ENCODE measurements at places on chromosomes 6 and 20. TPM values are rescaled to one million over a fixed set of nuclear protein-coding genes. Genes with fewer than 3 reads are reported as not detected.

DNA sequence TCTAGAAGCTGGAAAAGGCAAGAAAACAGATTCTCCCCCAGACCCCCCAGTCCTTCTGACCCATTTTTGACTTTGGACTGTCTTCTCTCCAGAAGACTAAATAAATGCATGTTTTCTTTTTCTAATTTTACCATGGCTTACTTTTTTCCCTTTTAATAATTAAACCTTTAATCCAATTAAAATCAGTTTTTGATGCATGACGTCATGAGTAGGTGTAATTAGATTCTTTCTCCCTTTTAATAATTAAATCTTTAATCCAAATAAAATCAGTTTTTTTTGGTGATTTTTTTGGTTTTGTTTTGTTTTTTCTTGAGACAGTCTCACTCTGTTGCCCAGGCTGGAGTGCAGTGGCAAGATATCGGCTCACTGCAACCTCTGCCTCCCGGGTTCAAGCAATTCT lies 13.2 kb upstream of the NCOA5 start:
- no peaks in the 10 kb centered on the region for H3K4me1 ChIP-seq
- H3K36me3 ChIP-seq, result no peaks in the 10 kb centered on the region
- no peak for DNase-seq

DNA sequence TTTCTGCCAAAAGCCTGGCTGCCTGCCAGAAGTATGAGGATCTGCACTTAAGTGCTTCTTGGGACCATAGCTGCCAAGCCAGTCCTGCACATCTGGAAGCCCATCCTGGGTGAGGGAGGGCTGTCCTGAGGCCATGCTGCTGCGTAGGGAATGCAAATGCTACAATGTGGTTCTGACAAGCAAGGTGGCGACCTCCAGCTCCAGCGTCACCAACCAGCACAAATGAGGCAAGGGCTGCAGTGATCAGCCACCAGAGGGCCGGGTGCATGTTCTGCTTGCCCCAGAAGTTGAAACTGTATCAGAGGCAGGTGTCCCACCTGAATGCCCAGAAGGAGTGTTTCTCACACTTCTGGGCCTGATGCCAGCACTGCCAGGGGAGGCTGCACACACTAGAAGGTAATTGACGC lies 99.1 kb upstream of the KCNQ5 start:
- H3K36me3 ChIP-seq, result no peaks in the 10 kb centered on the region
- no peak overlapping the region for H3K4me3 ChIP-seq
- no peaks in the 10 kb centered on the region for H3K27me3 ChIP-seq
- no peaks in the 10 kb centered on the region for H3K4me1 ChIP-seq
- no peak overlapping the region for H3K27ac ChIP-seq

GGTLC1 gene
- total RNA-seq, result not detected

- H3K27ac ChIP-seq, result no peak overlapping the region
- no peaks in the 10 kb centered on the region for H3K27me3 ChIP-seq
- H3K4me1 ChIP-seq, result peaks cover 5% of the 10 kb centered on the region
- H3K36me3 ChIP-seq, result no peaks in the 10 kb centered on the region
Observed at GRCh38 chr20:59453759-59454560, 150.4 kb upstream of the PHACTR3 start.

DNA sequence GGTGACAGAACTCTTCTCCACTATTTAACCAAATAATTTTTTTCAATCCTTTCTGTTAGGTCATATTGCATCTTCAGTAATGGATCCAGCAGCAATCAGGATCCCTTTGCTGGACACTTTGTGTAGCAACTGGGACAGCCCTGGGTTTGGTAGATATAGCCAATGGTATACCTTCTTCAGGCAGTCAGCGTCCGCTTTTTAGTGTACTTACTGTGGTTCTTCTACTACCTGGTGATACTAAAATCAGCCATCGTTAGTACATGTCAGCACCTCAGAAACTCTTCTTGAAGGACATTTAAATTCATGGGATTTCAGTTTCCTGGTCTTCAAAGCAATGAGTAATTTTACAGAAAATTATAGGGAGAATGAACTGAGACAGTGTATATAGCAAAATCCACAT lies 93.5 kb downstream of the ADGRG6 start:
- no peaks in the 10 kb centered on the region for H3K4me1 ChIP-seq
- DNase-seq, result no peak
- H3K27me3 ChIP-seq, result no peaks in the 10 kb centered on the region
- no peak overlapping the region for H3K27ac ChIP-seq

DNA sequence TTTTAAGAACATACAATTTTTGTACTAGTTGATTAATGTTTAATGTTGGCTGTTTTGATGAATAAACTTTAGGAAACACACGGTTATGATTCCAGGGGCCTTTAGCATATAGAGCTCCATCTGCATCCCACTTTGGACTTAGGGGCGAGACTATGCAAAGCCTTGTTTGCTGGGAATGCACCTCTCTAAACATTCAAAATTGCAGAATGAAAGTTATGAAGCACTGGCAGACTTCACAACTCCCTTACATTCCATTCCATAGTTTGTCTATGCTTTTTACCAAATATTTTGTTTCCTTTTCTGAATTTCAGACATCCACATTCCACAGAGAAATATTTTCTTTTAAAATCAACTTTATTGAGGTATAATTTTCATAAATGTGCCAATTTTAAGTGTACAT lies 10.3 kb upstream of the TCP11 start:
- H3K36me3 ChIP-seq, result no peaks in the 10 kb centered on the region
- no peaks in the 10 kb centered on the region for H3K4me1 ChIP-seq
- no peak for DNase-seq

DNA sequence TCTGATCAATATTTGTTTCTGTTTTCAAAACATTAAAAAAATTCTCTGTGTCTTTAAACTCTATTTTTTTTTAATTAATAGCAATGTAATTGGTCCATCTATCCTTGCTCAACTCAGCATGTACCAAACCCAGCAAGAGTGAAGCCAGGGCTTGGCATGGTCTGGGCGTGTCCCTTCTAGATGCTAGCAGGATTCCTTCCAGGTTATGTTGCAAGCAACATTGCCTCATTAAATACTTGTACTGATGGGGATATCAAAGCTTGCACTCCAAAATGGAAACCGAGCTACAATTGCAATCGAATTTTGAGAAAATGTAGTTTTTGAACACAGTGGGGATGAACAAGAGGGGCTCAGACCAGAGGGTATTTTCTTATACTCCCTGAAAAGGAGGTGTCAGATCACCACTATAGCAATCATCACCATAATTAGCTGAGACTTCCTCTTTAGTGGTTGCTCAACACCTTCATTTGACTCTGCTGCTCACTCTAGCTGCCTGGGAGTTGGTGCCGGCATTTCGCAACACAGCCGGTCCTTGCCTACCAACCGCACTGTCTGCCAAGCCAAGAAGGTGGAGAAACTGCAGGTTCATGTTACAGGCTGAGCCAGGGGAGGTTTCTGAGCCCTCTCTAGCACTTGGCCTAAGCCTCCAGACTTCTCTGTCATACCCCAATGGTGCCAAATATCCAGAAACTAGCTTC lies 67.8 kb upstream of the RALGAPA2 start:
- no peak overlapping the region for H3K4me3 ChIP-seq
- no peaks in the 10 kb centered on the region for H3K36me3 ChIP-seq
- no peaks in the 10 kb centered on the region for H3K27me3 ChIP-seq
- DNase-seq, result peak; percentile 87
- no peaks in the 10 kb centered on the region for H3K4me1 ChIP-seq
- peak overlapping the region; percentile 58 for H3K27ac ChIP-seq

KCNK16 gene
- total RNA-seq, result not detected

GRCh38 chr6:12291071-12291838 lies 1.1 kb downstream of the EDN1 start:
- no peaks in the 10 kb centered on the region for H3K4me1 ChIP-seq
- no peak for DNase-seq
- H3K4me3 ChIP-seq, result peak overlapping the region; percentile 49
- no peaks in the 10 kb centered on the region for H3K27me3 ChIP-seq
- no peaks in the 10 kb centered on the region for H3K36me3 ChIP-seq
- H3K27ac ChIP-seq, result peak overlapping the region; percentile 57

DNA sequence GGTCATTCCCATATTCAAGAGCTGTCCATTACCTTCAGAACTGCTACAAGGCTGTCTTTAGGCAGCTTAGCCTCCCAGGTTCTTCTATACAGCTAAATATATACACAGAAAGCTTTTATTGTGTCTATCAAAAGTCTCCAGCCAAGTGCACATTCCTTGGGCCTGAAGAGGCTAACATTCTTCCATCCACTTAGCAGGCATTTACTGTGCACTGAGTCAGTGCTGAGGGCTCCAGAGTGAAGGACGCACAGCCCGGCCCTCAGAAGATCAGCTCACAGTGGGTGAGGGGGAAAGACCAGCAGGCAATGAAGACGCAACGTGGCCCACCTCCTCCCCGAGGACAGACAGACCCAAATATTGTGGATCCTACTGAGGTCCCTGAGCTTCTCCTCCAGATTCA lies 569.9 kb downstream of the CDH26 start:
- H3K27ac ChIP-seq, result no peak overlapping the region
- H3K36me3 ChIP-seq, result no peaks in the 10 kb centered on the region
- no peaks in the 10 kb centered on the region for H3K4me1 ChIP-seq
- DNase-seq, result no peak
- H3K4me3 ChIP-seq, result no peak overlapping the region
- no peaks in the 10 kb centered on the region for H3K27me3 ChIP-seq

- no peaks in the 10 kb centered on the region for H3K4me1 ChIP-seq
- DNase-seq, result no peak
- no peak overlapping the region for H3K27ac ChIP-seq
- no peaks in the 10 kb centered on the region for H3K27me3 ChIP-seq
- no peak overlapping the region for H3K4me3 ChIP-seq
- no peaks in the 10 kb centered on the region for H3K36me3 ChIP-seq
Observed at GRCh38 chr6:1786455-1787453, 177.0 kb downstream of the FOXC1 start.

- no peak overlapping the region for H3K27ac ChIP-seq
- no peaks in the 10 kb centered on the region for H3K27me3 ChIP-seq
- H3K4me1 ChIP-seq, result no peaks in the 10 kb centered on the region
Observed at GRCh38 chr6:22657352-22657980, 88.1 kb downstream of the HDGFL1 start.

SIGLEC1 gene
- total RNA-seq, result 3.9 TPM

DNA sequence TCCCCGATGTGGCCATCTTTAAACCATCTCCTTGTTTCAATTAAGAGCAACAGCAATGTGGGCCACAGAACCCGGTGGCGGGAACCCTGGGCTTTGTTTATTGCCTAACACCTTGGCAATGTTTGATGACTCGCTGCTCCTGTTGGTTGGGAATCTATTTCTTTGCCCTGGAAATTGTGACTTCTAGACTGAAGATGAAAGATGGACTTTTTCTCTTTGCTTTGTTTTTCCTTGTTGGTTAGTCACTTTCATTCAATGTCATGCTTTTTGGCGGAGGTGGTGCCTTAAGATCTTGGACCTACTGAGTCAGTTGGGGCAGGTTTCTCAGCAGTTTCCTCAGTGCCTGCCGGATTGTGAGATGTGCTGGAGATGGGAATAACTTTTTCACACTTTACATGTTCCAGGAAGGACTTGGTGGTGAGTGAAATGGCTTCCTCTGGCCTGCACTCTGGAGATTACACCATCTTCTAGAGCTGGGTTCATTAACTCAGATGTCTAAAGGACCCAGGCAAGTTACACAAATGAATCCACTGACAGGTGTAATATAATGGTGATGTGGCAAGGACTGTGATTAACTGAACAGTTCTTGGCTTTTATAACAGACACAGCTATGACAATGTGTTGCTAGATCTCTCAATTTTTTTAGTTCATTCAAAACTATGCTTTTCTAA lies 56.3 kb downstream of the TSHZ2 start:
- H3K27ac ChIP-seq, result no peak overlapping the region
- H3K4me3 ChIP-seq, result no peak overlapping the region
- no peak for DNase-seq
- no peaks in the 10 kb centered on the region for H3K36me3 ChIP-seq

GRCh38 chr6:162821102-162821501 lies 93.3 kb downstream of the PACRG start:
- H3K27ac ChIP-seq, result no peak overlapping the region
- no peaks in the 10 kb centered on the region for H3K4me1 ChIP-seq
- H3K27me3 ChIP-seq, result no peaks in the 10 kb centered on the region
- no peak overlapping the region for H3K4me3 ChIP-seq

GRCh38 chr6:41691426-41692079 lies 43.9 kb downstream of the TFEB start:
- no peak overlapping the region for H3K4me3 ChIP-seq
- no peak overlapping the region for H3K27ac ChIP-seq
- no peak for DNase-seq
- H3K4me1 ChIP-seq, result peaks cover 27% of the 10 kb centered on the region
- H3K36me3 ChIP-seq, result peaks cover 31% of the 10 kb centered on the region

PTCRA gene
- not detected for total RNA-seq

SLC17A3 gene
- not detected for total RNA-seq

DNA sequence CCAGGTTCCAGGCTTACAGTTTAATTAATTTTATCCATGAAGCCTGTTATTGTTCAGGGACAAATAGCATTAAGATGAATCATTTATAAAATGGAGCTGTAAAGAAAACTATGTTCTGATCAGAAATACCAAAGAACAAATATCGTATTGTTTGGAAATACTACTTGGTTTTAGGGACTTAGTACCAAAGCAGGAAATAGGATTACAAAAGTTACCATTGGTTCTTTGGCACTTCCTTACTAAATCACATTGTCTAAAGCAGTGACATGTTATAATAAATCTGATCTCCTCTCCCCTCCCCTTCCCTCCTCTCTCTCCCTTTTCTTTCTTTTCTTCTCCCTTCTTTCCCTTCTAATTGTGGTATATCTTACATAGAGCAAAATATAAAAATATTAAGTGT lies 29.6 kb downstream of the CRYBG1 start:
- DNase-seq, result no peak
- no peaks in the 10 kb centered on the region for H3K27me3 ChIP-seq
- no peaks in the 10 kb centered on the region for H3K4me1 ChIP-seq
- H3K27ac ChIP-seq, result no peak overlapping the region
- no peak overlapping the region for H3K4me3 ChIP-seq
- H3K36me3 ChIP-seq, result no peaks in the 10 kb centered on the region

GRCh38 chr20:44552950-44553908 lies 29.1 kb upstream of the PKIG start:
- no peak for DNase-seq
- no peak overlapping the region for H3K4me3 ChIP-seq
- no peaks in the 10 kb centered on the region for H3K36me3 ChIP-seq
- H3K27me3 ChIP-seq, result no peaks in the 10 kb centered on the region
- H3K4me1 ChIP-seq, result no peaks in the 10 kb centered on the region

DNA sequence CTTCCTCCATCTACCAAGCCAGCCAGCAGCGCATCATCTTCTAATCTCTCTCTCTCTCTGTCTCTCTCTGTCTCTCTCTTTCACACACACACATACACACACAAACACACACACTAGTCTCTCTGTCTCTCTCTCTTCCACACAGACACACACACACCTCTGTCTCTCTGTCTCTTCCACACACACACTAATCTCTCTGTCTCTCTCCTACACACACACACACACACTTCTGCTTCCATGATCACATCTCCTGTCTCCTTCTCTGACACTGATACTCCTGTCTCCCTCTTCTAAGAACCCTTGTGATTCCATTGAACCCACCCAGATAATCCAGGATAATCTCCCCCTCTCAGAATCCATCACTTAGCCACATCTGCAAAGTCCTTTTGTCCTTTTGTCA lies 181.3 kb downstream of the NFATC2 start:
- no peaks in the 10 kb centered on the region for H3K27me3 ChIP-seq
- DNase-seq, result no peak
- no peak overlapping the region for H3K27ac ChIP-seq
- H3K4me1 ChIP-seq, result no peaks in the 10 kb centered on the region
- H3K36me3 ChIP-seq, result no peaks in the 10 kb centered on the region
- no peak overlapping the region for H3K4me3 ChIP-seq
